ENCODE measurements at places on chromosomes 7 and 10.

DNA sequence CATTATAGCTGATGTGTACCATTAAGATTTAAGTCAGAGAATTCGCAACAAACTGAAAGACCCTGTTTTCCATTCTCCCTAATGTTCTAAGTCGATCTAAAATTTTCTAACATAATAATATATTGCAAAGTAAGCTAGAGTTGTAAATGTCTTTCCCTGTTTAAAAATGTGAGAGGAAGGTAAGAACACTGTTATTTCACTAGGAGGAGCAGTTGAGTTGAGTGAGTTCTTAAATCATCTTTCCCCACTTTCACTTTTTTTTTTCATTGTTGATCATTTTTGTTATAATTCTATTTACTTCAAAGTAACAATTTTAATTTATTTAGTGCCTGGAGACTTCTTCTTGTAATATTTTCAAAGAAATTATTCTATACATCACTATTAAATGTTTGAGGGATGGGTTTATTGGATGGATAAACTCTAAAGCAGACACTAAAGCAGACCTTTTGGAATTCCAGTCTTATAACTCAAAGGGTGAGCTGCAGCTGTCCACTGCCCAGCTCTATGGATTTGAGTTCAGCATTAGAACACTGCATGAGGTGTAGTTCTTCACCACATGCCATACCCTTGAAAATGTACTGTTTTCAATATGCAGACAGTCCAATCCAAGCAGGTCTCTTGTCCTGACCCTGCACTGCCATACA is 181.3 kb upstream of the FZD1 start:
- DNase-seq: no peak

DNA sequence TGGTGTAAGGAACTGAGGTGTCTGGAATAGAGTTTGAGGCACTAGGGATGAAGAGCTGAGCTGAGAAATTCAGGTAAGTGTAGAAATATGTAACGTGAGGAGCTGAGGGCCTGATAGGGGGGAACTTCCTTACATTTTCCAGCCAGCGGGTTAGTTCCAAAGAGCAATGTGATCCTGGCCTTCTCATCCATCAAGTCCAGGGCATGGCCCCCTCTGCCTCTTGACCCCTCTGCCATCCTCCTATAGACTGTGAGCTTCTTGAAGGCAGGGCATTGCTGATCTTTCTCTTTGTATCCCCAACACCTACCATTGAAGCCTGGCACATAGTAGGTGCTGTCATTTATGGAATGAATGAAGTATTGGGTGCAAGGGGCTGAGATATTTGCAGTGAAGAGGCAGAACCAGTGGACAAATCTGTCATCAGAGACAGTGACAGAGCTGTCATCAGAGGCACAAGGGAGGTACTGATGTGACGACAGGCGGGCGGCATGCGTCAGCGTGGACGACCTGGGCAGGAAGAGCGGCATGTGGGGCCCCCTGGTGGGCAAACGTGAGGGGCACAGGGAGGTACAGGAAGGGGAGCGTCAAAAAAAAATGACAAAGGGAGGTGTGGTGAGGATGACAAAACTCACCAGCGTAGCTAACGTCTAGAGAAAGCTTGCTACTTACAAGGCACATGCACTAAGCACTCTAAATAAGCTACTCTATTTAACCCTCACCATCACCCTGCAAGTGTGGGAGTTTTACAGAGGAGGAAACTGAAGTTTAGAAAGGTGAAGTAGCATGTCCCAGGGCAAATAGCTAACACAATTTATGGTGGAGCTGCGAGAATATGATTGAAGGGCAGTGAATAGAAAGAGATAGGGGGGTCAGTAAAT is 5.2 kb upstream of the CAMK2G start:
- peak; percentile 86 for DNase-seq

DNA sequence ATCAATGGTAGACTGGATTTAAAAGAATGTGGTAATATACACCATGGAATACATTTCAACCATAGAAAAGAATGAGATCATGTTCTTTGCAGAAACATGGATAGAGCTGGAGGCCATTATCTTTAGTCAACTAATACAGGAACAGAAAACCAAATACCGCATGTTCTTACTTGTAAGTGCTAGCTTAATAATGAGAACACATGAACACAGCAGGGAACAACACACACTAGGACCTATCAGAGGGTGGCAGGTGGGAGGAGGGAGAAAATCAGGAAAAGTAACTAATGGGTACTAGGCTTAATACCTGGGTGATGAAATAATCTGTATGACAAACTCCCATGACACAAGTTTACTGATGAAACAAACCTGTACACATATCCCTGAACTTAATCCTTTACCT is 1435.2 kb downstream of the REEP3 start:
- DNase-seq: no peak

DNA sequence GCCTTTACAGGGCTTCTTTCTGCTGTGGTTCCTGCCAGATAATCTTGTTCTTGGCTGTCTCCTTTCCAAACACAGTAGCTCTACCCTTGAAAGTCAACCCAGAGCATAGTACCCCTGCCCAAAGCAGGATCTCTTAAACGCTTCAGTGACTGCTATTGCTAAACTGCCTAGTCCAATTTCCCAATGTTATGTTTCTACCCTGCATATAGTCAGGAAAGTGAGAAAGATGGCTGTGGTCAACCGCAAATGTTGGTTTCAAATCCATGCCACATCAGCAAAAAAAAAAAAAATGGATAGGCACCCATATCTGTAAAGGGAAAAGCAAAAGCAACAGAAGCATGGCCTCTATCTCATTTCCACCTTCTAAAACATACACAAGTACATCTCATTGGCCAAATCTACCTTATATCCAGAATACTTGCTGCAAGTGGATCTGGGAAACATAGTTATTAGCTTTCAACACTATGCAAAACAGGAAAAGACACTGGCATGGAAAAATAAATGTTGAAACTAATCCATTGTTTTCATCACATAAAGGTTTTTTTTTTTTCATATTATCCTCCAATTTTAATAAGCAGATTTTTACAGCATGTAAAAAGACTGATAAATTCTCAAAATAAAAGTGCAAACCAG is 59.8 kb downstream of the DNAJC1 start:
- no peak for DNase-seq

GRCh38 chr10:118394301-118395200 is 52.4 kb upstream of the FAM204A start:
- DNase-seq: no peak

- no peak for DNase-seq
Measured at GRCh38 chr10:72162978-72163377, 52.8 kb upstream of the ANAPC16 start.

DNA sequence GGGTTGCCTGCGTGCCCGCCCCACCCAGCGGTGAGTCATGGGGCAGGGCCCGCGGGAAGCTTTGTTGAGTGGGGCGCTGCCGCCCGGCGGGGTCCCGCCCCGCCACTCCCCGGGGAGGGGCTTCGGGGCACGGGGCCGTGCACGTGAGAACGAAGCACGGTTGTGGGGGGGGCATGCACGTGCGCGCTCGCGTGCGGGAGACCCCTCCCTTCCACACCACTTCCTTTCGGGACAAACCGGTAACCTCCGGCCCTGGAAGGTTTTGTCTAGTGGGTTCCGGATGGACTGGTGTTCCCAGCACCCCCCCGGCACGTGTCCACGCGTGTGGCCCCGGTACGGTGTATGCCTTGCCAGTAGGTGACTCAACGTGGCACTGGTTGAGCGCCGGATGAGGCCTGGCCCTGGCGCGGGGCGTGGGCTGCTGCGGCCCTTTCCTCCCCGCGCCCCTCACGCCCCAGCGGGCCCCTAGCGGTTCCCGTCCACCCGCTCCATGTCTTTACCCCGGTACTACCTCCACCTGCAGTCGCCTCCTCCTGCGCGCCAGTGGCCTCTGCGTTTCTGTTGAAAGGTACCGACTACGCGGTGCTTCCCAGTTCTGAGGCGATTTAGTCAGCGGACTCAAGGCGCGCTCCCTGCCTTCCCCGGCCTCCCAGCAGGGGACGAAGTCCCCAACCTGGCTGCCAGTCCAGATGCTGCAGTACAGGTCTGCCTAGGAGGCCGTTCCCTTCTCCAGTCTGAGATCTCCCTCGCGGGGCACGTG is 3.1 kb downstream of the ADIRF start:
- DNase-seq: peak; percentile 86

- DNase-seq: no peak
Measured at GRCh38 chr7:87538052-87538451, 62.6 kb upstream of the ABCB4 start.

DNA sequence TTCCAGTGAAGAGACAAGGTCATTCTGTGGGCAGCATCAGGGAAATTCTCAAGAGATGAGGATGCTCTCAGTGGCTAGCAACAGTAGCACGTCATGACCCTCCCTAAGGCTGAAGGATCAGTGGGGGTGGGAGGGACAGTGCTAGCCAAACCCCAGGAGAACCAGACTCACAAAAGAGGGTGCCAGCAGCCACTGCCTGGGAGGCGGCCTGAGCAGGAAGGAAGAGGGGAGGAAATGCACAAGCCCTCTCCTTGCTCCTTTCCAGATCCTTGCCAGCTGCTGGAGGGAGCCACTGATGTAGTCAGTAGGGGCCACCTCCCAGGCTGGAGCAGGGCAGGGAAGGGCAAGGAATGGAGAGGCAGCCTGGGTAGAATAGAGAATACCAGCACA is 302.7 kb downstream of the RPS24 start:
- no peak for DNase-seq

DNA sequence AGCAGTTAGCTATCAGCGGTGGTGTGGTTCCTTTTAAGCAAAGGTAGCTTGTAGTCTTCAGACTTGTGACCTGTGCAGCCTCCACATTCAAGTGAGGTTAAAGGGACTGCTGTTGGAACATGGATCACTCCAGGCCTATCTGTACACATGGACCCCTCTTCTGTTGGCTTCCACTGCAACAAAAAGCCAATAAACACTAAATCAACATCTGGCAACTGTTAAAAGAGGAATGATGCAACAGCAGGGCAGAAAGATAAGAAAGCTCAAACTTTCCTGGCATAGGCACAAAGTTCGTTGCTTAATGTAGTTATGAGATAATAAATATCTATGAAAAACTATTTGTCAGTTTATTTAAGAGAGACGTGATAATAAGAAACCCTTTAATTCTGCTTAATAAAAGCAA is 4.0 kb upstream of the MINPP1 start:
- DNase-seq: no peak

GRCh38 chr10:110686949-110687348 is 42.8 kb downstream of the RBM20 start:
- DNase-seq: no peak

- no peak for DNase-seq
Measured at GRCh38 chr7:106523482-106523881, 137.5 kb downstream of the CCDC71L start.

DNA sequence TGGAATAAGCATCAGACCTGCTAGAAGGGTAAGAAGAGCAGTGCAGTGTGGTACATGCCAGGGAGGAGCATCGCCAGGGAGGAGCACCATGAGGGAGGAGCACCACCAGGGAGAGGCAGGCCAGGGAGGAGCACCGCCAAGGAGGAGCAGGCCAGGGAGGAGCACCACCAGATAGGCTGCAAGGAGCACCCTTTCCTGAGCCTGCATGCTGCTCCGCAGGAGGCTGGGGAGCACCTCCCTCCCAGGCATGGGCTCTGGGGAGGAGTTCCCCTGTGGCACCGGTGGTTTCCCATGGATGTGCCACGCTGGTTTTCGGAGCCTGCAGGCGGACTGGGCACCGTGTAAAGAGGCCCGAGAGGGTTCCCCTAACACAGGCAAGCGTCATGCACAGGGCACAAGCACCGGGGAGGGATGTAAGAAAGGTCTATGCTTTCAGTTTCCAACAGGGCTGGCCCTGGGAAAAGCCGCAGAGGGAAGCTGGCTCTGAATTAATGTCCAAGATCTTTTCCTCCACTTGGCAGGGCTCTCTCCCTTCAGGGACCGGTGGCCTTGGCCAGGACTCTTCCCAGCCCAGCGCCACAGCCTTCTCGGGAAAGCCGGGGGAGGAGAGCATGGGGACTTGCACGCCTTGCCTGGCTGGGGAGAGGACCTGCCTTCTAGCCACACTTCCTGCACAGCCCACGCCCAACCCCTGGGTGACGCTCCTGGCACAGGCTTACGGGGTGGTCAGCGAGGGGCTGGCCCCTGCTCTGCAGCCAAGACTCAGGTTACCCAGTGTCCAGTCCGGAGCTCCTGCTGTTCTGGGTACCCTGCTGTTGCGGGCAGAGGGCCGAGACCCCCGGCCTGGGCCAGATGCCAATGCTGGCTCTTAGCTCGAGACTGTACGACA is 11.5 kb upstream of the GPER1 start:
- DNase-seq: no peak

- no peak for DNase-seq
Measured at GRCh38 chr10:65033957-65034356, 1512.8 kb downstream of the REEP3 start.

DNA sequence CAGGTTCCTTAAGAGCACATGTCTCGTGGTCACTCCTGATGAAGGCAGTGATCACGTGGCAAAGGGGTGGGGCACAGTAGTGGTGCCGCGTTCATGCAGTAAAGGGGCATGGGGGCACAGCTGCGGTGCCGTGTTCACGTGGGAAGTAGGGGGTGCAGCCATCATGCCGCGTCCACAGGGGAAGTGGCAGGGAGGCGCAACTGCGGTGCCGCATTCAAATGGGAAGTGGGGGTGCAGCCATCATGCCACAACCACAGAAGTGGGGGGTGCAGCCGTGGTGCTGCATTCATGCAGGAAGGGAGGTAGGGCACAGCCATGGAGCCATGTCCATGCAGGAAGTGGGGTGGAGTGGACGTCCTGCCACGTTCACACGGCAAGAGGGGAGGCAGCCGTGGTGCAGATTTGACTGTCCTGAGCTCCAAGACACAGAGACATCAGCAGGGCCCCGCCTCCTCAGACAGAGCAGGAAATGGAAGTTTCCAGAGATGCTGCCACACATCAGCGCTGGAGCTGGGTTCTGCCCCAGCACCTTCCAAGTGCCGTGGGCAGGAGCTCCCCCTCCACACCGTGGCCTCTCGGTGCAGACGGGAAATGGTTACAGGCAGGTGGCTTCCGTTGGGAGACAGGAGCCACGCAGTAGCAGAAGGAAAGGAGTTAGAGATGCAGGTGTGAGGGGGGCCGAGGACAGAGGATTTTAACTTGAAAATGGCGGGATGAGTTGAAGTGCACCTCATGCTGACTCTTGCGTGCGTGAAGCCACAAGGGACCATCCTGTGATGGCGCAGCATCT is 95.0 kb upstream of the DDC start:
- peak; percentile 30 for DNase-seq

DNA sequence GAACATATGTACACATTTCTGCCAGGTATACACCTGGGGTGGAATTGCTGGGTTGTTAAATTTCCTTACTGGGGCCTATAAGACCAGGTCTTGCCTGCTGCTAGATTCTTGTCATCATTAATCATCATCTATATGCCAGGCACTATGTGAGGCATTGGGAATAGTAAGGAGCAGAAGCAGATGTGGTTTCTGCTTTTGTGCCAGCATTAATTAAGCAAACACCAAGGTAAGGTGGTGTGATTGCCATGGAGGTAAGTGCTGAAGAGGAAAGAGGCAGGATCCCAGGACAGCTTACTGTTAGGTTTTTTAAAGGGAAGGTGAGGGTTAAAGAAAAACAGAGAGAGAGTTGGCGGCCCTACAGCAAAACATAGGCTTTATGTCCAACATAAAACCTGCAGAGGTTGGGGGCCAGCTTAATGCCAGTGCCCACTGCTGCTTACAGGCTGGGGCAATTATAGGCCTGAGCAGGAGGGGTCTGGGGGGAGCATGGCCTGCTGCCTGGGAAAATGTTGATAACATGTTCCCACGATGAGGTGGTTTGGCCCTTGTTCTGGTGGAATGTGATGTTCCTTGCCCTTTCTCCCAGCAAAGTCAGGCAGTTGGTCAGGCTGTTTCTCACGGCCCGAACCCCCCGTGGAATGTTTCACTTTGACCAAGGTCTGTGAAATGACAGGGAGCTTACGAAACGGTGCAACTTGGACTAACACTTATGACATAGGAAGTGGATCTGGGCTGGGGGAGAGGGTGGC is 93.9 kb downstream of the RBM20 start:
- DNase-seq: no peak
